Caki2 (cell line): ENCODE measurements at places on chromosomes 2 and 18. TPM values are rescaled to one million over a fixed set of nuclear protein-coding genes. Genes with fewer than 3 reads are reported as not detected.

- no peak for DNase-seq
Observed at GRCh38 chr2:38733300-38733971, 17.7 kb downstream of the SRSF7 start.

- no peak for DNase-seq
Observed at GRCh38 chr18:50312296-50313030, 25.0 kb upstream of the CXXC1 start.

GRCh38 chr2:65431421-65432226 is 775 bp downstream of the SPRED2 start:
- DNase-seq, result peak; percentile 56

GRCh38 chr18:50468807-50469206 is 91.1 kb upstream of the MAPK4 start:
- no peak for DNase-seq

DNA sequence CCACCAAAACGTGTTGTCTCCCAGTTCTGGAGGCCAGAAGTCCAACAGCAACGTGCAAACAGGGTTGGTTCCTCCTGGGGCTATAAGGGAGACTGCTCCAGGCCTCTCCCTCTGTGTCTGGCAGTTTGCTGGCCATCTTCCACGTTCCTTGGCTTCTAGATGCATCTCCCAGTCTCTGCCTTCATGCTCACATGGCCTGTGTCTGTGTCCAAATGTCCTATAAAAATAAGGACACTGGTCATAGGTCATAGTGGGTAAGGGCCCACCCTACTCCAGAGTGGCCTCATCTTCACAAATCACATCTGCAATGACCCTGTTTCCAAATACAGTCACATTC is 69.4 kb upstream of the TAF1B start:
- DNase-seq, result no peak

DNA sequence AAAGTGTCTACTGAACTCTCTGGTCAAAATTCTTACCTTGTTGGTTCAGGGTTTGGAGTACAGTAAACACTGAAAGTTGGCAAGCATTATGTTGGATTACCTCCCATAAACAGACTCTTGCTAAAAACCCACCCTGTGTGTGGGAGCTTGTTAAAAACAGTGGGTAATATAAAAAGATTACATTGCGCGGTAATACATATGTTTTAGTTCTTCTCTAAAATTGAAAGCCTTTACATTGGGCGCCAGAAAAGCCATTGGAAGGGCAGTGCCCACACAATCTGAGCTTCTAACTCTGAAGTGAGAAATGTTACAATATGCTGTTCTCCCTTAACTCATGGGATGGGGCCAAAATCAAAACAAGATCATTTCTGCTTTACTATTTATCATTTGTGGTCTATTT is 510.7 kb downstream of the CNTNAP5 start:
- DNase-seq, result no peak

EVX2 gene
- total RNA-seq, result not detected in 2 replicates

DSC1 gene
- total RNA-seq, result not detected in 2 replicates

COLEC11 gene
- total RNA-seq, result 5.2 TPM in 1 of 2 replicates, not detected in the other
